Mesothelial cell of epicardium (in vitro differentiated cells): ENCODE measurements at places on chromosomes 3 and 15. TPM values are rescaled to one million over a fixed set of nuclear protein-coding genes. Genes with fewer than 3 reads are reported as not detected.

- H3K4me3 ChIP-seq: no peak overlapping the region
- no peaks in the 10 kb centered on the region for H3K36me3 ChIP-seq
- no peak overlapping the region for H3K27ac ChIP-seq
- no peaks in the 10 kb centered on the region for H3K27me3 ChIP-seq
- DNase-seq: no peak
- H3K4me1 ChIP-seq: peaks cover 13% of the 10 kb centered on the region
These were observed 381.1 kb upstream of the RASGRP1 start for GRCh38 chr15:38945551-38946298.

- H3K4me1 ChIP-seq: peaks cover 31% of the 10 kb centered on the region
- H3K27me3 ChIP-seq: no peaks in the 10 kb centered on the region
- H3K4me3 ChIP-seq: no peak overlapping the region
- no peak for DNase-seq
- no peak overlapping the region for H3K27ac ChIP-seq
- peaks cover 3% of the 10 kb centered on the region for H3K36me3 ChIP-seq
These were observed 154.3 kb upstream of the BHLHE40 start for GRCh38 chr3:4824926-4825325.

- no peak overlapping the region for H3K4me3 ChIP-seq
- no peak overlapping the region for H3K27ac ChIP-seq
- H3K27me3 ChIP-seq: no peaks in the 10 kb centered on the region
These were observed 10.6 kb downstream of the SPRED1 start for GRCh38 chr15:38263251-38263650.

DNA sequence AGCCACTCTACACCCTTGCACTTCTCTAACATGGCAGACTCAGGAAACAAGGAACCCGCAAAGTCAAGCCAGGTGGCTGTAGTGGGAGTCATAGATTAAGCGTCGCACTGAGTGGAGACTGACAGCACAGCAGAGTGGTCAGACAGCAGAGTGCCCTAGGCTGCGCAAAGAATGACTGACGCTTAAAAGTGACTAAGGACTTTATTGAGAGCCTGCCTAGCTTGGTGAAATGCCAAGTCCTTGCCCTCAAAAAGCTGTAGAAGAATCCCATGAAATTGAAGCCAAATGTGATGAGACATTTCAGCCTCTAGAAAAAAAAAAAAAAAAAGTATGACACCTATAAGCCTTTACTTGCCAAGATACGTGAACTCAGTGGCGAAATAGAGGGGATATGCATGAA, 30.2 kb downstream of the NCEH1 start:
- H3K27me3 ChIP-seq: no peaks in the 10 kb centered on the region
- no peak for DNase-seq
- H3K4me1 ChIP-seq: peaks cover 16% of the 10 kb centered on the region
- H3K4me3 ChIP-seq: no peak overlapping the region

DNA sequence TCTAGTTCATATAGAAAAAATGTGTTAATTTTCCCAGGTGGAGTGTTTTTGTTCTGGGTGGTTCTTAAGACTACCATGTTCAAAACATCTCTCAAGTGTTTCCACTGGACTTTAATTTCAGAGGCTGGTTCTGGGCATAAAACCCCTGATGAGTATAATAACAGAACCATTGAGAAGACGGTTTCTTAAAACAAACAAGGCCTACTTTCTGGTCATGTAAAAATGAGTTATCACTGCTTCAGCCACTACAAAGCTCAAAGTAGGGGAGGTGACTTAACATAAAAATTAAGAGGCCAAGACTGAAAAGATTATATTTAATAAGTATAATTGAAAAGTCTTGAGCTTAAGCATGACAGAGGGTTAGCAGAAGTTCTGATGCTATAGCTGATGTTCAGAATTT, 33.8 kb downstream of the RYR3 start:
- no peaks in the 10 kb centered on the region for H3K36me3 ChIP-seq
- H3K27ac ChIP-seq: no peak overlapping the region
- peaks cover 2% of the 10 kb centered on the region for H3K27me3 ChIP-seq
- H3K4me3 ChIP-seq: no peak overlapping the region
- no peaks in the 10 kb centered on the region for H3K4me1 ChIP-seq
- DNase-seq: no peak

- no peak overlapping the region for H3K27ac ChIP-seq
- DNase-seq: no peak
- H3K4me1 ChIP-seq: peaks cover 3% of the 10 kb centered on the region
- no peaks in the 10 kb centered on the region for H3K36me3 ChIP-seq
- H3K4me3 ChIP-seq: no peak overlapping the region
These were observed 59.8 kb upstream of the PSMD6 start for GRCh38 chr3:64082961-64083541.

The TGM5 gene
- not detected in 3 replicates for total RNA-seq

DNA sequence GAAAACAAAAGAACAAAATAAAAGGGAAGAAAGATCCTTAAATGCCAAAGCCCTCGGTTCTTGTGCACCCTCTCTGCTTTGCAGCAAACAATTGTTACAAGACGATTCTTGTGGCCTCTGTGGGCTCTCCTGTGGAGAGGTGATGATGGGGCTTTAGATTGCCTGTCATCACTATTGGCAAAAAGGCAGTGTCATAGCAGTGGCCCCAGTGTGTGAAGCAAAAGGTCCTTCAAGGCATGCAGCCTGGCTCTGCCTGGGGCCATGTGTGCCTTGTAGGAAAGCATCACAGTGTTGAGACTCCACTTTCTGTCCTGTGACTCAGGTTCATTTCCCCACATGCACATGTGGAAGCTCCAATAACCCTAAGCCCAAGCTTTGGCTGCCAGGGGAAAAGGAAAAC, 43.7 kb downstream of the POC1A start:
- H3K27me3 ChIP-seq: no peaks in the 10 kb centered on the region
- H3K27ac ChIP-seq: peak overlapping the region; percentile 81
- peaks cover 1% of the 10 kb centered on the region for H3K36me3 ChIP-seq
- H3K4me1 ChIP-seq: peaks cover 36% of the 10 kb centered on the region
- DNase-seq: no peak

DNA sequence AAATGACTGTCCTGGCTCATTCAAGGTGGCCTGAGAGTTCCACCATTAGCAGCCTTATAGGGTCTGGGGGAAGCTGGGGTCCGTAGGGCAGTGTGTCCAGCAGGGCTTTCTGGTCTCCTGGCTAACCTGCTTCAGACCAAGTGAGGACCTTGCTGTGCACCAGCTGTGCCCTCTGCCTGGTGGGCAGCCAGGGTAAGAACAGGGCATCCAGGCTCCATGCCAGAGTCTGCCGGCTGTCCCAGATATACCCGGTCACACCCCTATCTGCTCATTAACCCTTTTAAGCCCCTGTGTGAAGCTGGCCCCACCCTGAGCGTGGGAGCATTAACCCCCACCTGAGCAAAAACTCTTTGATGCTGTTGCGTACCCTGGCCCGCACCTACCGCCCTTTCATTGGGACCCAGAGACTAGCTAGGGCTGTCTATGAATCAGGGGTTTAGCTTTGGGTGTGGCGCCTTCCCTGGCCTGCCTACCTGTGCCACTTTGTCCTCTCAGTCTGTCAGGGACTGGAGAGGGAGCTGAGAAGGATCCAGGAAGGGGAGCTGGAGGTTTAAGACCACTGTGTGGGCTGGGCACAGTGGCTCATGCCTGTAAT, 17.6 kb downstream of the SEMA3F start:
- peaks cover 7% of the 10 kb centered on the region for H3K4me1 ChIP-seq
- no peak overlapping the region for H3K4me3 ChIP-seq
- DNase-seq: no peak
- H3K27me3 ChIP-seq: peaks cover 5% of the 10 kb centered on the region

GRCh38 chr3:122987736-122988319, 39.7 kb downstream of the SEMA5B start:
- DNase-seq: no peak
- no peaks in the 10 kb centered on the region for H3K36me3 ChIP-seq
- H3K27ac ChIP-seq: no peak overlapping the region

The HCN4 gene
- total RNA-seq: 0.63 to 0.71 TPM (median 0.69 TPM) in 3 replicates

DNA sequence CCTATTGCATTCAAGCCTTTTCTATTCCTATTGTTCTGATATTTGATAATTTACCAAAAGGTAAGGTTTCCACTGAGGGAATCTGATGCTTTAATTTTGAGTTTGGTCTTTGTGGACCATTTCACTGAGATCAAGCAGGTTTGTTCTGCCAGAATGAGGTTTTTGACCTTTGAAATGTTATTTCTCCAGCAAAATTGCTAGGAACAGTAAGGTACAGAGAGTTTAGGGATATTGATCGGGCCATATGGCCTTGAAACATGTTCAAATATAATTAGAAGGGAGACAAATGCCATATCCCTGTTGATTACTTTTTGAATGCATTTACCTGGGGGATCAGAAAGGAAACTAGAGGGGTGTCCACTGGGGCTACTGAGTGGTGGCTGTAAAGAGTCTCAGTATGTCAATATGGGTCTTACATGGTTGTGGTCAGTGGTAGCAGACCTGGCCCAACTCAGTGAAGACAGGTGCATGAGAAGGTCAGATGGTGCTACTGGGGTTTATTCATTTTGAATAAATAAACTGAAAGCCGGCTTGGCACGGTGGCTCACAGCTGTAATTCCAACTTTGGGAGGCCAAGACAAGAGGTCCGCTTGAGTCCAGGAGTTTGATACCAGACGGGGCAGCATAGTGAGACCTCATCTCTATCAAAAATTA, 100.2 kb downstream of the SV2B start:
- H3K4me3 ChIP-seq: no peak overlapping the region
- no peaks in the 10 kb centered on the region for H3K36me3 ChIP-seq
- DNase-seq: no peak
- peaks cover 9% of the 10 kb centered on the region for H3K4me1 ChIP-seq

The WDR73 gene
- 47.5 to 49.3 TPM (median 49.3 TPM) in 3 replicates for total RNA-seq

The CPNE9 gene
- total RNA-seq: 0.42 TPM in 1 of 3 replicates, not detected in the others

GRCh38 chr3:64561325-64561843, 126.4 kb downstream of the ADAMTS9 start:
- DNase-seq: no peak
- peak overlapping the region; percentile 50 for H3K4me3 ChIP-seq
- peaks cover 7% of the 10 kb centered on the region for H3K36me3 ChIP-seq
- peaks cover 51% of the 10 kb centered on the region for H3K4me1 ChIP-seq
- H3K27me3 ChIP-seq: no peaks in the 10 kb centered on the region
- peak overlapping the region; percentile 92 for H3K27ac ChIP-seq

- no peak for DNase-seq
- H3K4me1 ChIP-seq: peaks cover 8% of the 10 kb centered on the region
- no peak overlapping the region for H3K27ac ChIP-seq
These were observed 31.9 kb downstream of the ROBO2 start for GRCh38 chr3:77071809-77072208.

The GPX1 gene
- total RNA-seq: 97.9 to 108 TPM (median 98.7 TPM) in 3 replicates

GRCh38 chr3:41120460-41120859, 78.8 kb upstream of the CTNNB1 start:
- no peak overlapping the region for H3K4me3 ChIP-seq
- no peak for DNase-seq
- H3K27ac ChIP-seq: peak overlapping the region; percentile 21
- peaks cover under 1% of the 10 kb centered on the region for H3K36me3 ChIP-seq

GRCh38 chr3:171446801-171447578, 13.2 kb downstream of the TNIK start:
- no peaks in the 10 kb centered on the region for H3K36me3 ChIP-seq
- peaks cover 11% of the 10 kb centered on the region for H3K4me1 ChIP-seq
- DNase-seq: no peak
- H3K27ac ChIP-seq: no peak overlapping the region
- H3K27me3 ChIP-seq: no peaks in the 10 kb centered on the region

The MESP2 gene
- total RNA-seq: 0.29 TPM in 1 of 3 replicates, not detected in the others

DNA sequence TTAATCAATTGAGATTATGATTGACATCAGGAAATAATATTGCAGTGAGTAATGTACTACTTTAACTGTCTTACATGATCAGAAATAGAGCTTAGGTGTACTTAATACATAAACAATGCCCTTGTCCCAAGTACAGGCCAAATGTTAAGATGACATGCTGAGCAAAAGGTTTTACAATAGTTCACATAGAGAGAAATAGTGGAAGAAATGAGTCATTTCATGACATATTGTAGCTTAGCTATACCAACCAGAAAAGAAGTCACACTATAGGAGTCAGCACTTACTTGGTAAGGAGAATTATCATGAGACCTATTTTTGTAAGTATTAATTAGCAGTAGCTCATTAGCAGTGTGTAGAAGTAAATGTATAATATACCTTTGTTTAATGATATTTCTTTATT, 96.4 kb upstream of the NANOGP8 start:
- H3K4me3 ChIP-seq: no peak overlapping the region
- H3K4me1 ChIP-seq: peaks cover 18% of the 10 kb centered on the region
- H3K36me3 ChIP-seq: peaks cover 3% of the 10 kb centered on the region
- H3K27me3 ChIP-seq: no peaks in the 10 kb centered on the region
- no peak for DNase-seq
- H3K27ac ChIP-seq: no peak overlapping the region

The FRMD5 gene
- total RNA-seq: 1.4 to 2.5 TPM (median 2.3 TPM) in 3 replicates

DNA sequence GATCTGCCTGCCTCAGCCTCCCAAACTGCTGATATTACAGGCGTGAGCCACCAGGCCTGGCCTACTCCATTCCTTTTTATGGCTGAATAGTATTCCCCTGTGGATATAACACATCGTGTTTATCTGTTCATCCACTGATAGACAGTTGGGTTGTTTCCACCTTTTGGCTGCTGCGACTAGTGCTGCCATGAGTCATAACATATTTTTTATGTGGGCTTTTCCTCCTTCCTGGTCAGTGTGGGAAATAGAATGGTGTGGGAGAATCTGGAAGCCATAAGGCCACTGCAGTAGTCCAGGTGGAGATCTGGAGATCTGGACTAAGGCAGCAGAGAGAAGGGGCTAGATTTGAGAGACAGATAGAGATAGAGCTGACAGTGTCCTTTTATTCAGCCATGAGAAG, 16.2 kb downstream of the LCMT2 start:
- H3K27me3 ChIP-seq: peaks cover 63% of the 10 kb centered on the region
- H3K4me1 ChIP-seq: no peaks in the 10 kb centered on the region
- no peak overlapping the region for H3K4me3 ChIP-seq
- H3K36me3 ChIP-seq: no peaks in the 10 kb centered on the region

The CX3CR1 gene
- total RNA-seq: 0.20 to 0.51 TPM (median 0.22 TPM) in 3 replicates

DNA sequence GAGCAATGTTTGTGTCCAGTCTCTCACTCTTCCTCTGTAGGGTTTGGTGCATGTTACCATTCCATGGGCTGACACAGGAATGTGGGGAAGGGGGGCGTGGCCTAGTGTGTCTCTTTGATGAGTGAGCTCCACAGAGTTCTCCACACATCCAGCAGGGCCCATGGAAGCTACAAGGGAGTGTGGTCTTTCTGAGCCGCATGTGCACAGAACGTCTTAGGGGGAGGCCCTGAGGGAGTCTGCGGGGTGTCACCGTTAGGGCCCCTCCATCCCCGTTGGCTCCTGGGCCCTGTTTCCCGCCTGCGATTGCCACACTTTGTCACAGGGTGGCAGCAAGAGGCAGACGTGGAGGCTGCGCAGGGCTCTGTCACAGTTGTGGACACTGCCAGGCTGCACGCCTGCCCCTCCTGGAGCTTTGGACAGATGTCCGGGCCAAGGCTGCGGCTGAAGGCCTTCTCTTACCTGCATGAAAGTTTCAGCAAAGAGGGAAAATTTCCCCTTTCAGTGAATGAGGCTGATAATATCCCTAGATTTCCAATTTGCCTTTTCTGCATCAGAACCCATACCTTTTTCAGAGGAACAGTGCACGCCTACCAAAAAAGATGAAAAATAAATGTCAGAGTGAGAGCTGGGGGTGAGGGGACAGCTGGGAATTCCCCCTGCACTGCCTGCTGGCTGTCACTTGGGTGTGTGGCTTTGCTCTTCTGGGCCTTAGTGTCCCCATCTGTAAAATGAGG, 24.3 kb downstream of the CACNA2D3 start:
- no peak overlapping the region for H3K4me3 ChIP-seq
- DNase-seq: peak; percentile 52
- peaks cover 36% of the 10 kb centered on the region for H3K27me3 ChIP-seq
- no peaks in the 10 kb centered on the region for H3K36me3 ChIP-seq
